ENCODE measurements at places on chromosomes 7 and 10. TPM values are rescaled to one million over a fixed set of nuclear protein-coding genes. Genes with fewer than 3 reads are reported as not detected.

DNA sequence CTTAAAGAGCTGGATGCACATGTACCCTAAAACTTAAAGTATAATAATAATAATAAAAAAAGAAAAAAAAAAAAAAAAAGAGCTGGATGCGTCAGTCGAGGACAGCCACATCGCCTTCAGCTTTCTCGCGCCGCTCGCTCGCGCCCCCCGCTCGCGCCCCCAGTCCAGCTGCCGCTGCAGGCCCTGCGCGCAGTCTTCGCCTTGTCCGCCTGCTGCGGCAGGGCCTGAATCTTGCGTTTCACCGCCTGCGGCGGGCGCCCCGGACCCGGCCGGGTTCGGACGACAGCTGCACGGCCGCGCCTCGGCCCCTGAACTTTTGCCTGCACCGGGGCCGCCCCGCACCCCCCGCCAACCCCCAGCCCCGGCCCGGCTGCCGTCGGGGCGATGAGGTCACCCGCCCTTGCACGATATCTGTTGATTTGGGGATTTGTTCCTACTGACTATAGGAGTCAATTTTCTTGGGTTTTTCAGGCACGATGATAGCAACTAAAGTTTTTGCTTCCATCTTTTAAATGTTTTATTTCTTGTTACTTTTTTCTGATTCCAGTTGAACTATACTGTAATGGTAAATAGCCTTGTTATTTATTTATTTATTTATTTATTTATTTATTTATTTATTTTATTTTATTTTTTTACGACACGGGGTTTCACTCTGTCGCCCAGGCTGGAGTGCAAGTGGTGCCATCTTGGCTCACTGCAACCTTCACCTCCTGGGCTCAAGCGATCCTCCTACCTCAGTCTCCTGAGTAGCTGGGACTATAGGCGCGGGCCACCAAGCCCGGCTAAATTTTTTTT lies 33.5 kb upstream of the CPN1 start:
- H3K27me3 ChIP-seq: no peaks in the 10 kb centered on the region
- H3K4me3 ChIP-seq: no peak overlapping the region
- H3K27ac ChIP-seq: no peak overlapping the region
- peaks cover 3% of the 10 kb centered on the region for H3K4me1 ChIP-seq
- no peaks in the 10 kb centered on the region for H3K36me3 ChIP-seq

GRCh38 chr10:78407009-78407711 lies 373.5 kb downstream of the RPS24 start:
- no peaks in the 10 kb centered on the region for H3K36me3 ChIP-seq
- peak overlapping the region; percentile 76 for H3K27ac ChIP-seq
- peak overlapping the region; percentile 40 for H3K4me3 ChIP-seq
- H3K27me3 ChIP-seq: no peaks in the 10 kb centered on the region

The SPDYE11 gene
- total RNA-seq: not detected

DNA sequence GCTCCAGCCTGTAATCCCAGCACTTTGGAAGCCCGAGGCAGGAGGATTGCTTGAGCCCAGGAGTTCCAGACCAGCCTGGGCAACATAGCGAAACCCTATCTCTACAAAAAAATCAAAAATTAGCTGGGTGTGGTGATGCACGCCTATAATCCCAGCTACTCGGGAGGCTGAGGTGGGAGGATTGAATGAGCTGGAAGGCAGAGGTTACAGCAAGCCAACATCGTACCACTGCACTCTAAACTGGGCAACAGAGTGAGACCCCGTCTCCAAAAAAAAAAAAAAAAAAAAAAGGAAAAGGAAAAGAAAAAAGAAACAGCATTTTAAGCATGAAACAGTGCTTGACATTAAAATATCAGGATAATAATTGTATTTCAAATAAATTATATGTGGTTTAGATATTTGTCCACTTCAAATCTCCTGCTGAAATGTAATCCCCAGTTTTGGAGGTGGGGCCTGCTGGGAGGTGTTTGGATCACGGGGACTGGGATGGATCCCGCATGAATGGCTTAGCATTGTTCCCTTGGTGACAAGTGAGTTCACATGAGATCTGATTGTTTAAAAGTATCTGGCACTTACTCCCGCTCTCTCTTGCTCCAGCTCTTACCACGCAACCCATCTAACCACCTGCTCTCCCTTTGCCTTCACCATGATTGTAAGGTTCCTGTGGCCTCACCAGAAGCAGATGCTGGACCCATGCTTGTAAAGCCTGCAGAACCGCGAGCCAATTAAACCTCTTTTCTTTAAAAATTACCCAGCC lies 103.4 kb downstream of the SRPK2 start:
- no peaks in the 10 kb centered on the region for H3K4me1 ChIP-seq
- H3K27ac ChIP-seq: no peak overlapping the region
- DNase-seq: no peak
- H3K27me3 ChIP-seq: no peaks in the 10 kb centered on the region
- H3K4me3 ChIP-seq: no peak overlapping the region

The PLAU gene
- total RNA-seq: 1.8 TPM

Data from Caco-2 (cell line).